ENCODE measurements at places on chromosomes 13 and 19.
A peak's percentile ranks its signal among the peaks of the same experiment; 100 is the strongest.

DNA sequence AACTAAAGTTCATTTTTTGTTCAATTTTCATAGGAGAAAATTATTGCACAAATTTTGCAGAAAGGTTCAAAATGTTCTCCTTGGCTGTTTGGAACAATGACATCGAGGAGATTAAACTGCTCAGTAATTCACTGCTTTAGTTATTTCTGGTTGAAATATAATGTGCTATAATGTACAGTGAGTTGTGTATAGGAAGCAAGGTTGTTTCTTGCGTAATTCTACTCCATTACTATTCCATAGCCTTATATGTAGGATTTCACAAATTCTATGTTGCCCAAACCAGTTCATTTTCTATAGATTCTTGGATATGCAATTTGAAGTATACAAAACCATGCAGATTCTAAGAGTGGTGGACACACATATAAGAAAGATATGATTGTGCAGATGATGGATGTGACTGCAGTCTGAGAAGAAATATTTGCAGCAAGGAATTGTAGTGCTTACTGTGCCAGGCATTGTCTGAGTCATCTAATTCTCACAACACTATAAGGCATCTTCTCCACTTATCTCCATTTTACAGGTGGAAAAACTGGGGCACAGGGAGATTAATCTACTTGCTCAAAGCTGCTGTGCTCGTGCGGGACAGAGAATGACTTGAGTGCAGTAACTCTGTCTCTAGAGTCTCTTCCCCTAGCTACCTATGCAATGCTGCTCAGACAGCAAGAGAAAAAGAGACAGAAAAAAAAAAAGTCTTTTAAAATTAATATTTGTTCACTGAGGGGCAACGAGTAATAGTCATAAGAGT is 515.5 kb downstream of the MYO16 start:
- peak; percentile 22 for DNase-seq

- DNase-seq = no peak
These were observed 17.8 kb downstream of the GATAD2A start for GRCh38 chr19:19423322-19423721.

GRCh38 chr19:10670182-10670581 is 16.0 kb downstream of the ILF3 start:
- DNase-seq = peak; percentile 83

DNA sequence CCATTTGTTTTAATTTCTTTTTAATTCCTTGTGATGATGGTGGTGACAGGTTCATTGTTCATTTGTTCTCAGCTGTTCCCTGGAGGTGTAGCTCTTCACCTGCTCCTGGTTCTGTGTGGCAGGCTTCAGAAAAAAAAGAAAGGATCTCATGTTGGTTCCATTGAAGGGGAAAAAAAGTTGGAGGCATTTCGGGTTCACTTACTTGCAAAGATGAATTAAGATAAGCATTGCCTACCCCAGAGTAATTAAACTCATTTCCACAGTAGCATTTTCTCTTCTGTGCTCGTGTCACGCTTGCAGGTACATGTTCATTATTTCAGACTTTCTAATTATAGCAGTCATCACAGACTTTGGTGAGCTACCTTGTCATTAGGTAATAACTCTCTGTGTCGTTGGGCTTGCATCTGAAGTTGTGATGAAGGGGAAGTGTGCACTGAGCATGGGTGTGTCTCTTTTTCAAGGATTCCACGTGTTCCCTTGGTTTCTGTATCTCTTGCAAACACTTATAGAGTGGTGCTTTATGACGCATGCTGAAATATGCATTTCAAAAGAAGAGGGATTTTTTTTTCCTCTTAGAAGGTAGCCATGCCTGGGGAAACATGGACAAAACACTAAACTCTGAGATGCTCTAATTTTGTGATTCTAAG is 69.1 kb downstream of the MTUS2 start:
- no peak for DNase-seq

GRCh38 chr13:33235564-33235963 is 50.0 kb downstream of the STARD13 start:
- DNase-seq = peak; percentile 40

- DNase-seq = no peak
These were observed 28.0 kb downstream of the PIAS4 start for GRCh38 chr19:4035582-4035981.

GRCh38 chr19:2608602-2608922 is 93.9 kb downstream of the GNG7 start:
- DNase-seq = no peak

GRCh38 chr13:74205313-74205690 is 71.1 kb upstream of the KLF12 start:
- no peak for DNase-seq

GRCh38 chr13:25281193-25281934 is 5.9 kb downstream of the MTMR6 start:
- DNase-seq = no peak

DNA sequence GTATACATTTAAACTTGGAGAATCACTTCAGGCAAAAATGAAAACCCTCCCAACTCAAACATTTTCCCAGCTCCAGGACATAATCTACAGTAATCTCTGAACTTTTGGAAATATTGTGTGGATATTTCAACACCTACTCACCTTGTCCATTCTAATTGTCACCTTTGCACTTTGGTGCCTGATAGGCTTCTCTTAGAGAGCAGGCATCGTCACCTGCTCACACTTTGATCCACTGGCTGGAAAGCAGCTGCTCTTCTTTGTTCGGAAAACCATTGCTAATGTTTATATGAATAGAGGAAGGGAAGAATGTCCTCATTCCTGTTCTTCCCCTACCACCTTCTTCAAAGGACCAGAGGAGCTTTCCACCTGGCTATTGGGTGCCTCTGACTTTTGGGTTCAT is 411.2 kb downstream of the FGF9 start:
- DNase-seq = no peak

DNA sequence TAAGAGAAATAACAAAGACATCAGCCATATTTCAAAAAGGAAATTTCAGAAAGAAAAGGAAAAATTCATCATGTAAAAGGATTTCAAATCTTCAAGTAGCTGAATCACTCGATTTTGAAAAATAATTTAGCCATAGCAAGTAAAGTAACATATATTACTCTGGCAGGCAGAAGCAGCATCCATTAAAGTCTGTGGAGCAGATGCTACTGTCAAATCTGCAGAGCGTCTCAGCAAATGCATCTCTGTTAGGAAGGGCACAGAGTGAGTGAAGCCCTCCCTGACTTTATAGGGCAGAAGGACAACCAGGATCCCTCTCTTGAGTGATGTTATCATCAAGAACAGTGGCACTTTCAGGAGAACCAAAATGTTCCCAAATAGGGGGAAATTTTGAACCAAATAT is 445.5 kb downstream of the EFNB2 start:
- no peak for DNase-seq

DNA sequence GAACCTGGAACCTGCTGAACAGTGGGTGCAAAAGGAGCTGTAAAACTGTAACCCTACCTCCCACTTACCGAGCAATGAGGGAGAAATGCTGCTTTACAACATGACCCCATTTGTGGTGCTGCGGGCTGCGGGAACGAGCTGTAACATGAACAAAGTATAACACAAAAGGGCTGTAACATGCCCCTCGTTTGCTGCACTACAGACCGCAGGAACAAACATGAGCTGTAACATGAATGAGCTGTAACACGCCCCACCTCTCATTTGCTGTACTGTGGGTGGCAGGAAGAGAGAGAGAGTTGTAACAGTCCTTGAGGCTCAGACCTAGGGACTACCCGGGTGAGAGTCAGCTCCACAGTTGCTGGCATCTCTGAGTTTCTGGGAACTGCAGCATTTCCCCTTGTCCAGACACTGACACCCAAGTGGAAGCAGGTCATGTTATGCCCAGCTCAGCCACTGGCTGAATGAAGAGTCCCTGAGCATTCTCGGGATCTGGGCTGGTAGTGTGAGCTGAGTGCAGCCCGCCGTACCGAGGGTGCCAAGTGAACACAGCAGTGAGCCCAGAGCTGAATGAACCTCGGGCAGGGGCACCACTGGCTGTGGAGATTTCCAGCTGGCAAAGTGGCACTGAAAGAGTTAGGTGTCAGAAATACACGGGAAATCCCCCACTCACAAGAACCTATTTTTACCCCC is 1385.3 kb upstream of the SPRY2 start:
- DNase-seq = no peak

GRCh38 chr13:76148926-76149325 is 512.8 kb downstream of the LMO7 start:
- peak; percentile 80 for DNase-seq

DNA sequence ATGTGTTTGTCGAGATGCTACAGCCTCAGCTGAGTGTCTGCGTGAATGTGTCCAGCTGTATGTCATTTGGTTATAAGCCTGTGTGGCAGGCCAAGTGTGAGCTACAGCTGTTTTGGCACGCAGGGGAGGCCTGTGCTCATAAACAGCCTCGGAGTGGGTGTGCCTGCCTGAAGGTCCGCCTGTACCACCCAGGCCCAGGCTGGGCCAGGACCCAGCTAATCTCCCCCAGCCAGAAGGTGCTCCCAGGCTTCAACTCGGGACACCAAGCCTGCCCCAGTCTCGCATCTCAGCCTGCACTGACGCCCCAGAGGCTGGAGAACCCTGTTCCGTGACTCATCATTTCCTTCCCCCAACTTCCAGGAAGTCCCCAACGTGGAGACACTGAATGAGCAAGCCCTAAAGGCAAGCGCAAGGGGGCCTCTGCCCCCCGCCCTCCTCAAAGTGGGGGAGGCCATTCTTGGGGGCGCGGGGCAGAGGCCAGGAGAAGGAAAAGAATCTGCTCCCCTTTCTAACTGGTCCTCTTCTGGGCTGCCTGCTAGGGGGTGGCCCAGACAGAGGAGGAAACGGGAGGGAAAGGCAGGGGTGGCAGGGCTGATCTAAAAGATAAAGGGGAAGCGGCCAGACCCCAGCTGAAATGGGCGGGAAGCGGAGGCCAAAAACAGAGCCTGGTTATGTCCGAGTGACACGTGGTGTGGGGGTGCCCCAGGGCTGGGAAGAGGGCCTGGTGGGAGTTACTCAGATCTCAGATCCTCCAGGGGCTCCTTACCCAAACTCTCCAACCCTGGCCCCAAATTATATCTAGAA is 2.0 kb downstream of the SLC1A5 start:
- DNase-seq = peak; percentile 95

GRCh38 chr13:20801707-20802106 is 27.9 kb upstream of the EEF1AKMT1 start:
- no peak for DNase-seq

GRCh38 chr19:49475191-49475917 is 1.3 kb downstream of the FLT3LG start:
- DNase-seq = no peak

GRCh38 chr19:42333975-42334696 is 8.7 kb downstream of the MEGF8 start:
- no peak for DNase-seq

GRCh38 chr19:7078008-7078407 is 8.5 kb downstream of the ZNF557 start:
- peak; percentile 4 for DNase-seq

DNA sequence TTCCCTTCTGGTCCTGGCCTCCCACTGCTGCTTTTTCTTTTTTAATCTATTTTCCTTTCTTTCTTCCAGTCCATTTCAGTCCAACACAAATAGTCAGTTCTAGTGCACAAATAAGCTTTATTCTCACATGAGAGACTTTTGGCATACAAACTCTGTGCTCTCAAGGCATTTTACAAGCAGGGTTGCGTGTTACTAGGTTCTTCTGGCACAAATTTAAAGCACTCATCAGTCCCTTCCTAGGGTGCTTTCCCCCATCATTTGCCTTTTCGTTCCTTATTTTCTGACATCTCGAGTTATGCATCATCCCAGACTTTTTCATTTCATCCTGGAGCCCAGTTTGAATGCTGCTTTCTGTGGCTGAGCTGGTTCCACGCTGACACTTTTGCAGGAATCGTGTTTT is 29.8 kb upstream of the IL17D start:
- DNase-seq = no peak

GRCh38 chr19:20444202-20444885 is 121.2 kb downstream of the ZNF737 start:
- no peak for DNase-seq

DNA sequence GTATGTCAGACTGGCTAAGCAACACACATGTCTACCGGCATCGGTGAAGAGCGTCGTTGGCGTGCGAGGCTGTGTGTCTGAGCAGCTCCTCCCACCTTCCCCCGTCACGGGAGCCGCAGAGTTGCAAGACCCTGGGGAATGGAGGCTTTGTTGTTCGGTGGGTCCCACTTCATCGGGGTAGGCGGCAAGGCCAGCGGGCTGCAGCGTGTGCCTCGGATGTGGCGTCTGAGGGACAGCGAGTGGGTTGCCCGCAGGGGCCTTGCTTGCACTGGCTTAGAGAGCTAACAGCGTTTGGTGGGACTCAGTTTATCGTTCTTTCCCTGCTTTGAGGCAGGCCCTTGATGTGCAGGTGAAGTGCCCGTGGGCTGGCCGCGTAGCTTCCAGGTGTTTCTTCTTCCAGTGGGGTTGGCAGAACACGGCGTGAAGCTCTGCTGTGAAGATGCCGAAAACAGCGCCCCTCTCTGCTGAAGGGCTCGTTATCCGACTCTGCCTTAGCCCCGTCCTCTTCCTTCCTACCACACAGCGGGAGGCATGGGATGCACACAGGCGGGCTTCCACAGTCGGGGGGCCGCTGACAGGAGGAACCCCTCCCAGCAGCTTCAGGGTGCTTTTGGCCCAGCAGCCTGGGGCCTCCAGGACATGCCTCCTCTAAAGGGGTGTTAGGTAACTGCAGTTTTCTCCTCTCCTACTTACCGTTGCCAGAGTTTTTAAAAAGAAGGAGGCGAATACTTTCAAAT is 85.2 kb downstream of the ATP11A start:
- no peak for DNase-seq

DNA sequence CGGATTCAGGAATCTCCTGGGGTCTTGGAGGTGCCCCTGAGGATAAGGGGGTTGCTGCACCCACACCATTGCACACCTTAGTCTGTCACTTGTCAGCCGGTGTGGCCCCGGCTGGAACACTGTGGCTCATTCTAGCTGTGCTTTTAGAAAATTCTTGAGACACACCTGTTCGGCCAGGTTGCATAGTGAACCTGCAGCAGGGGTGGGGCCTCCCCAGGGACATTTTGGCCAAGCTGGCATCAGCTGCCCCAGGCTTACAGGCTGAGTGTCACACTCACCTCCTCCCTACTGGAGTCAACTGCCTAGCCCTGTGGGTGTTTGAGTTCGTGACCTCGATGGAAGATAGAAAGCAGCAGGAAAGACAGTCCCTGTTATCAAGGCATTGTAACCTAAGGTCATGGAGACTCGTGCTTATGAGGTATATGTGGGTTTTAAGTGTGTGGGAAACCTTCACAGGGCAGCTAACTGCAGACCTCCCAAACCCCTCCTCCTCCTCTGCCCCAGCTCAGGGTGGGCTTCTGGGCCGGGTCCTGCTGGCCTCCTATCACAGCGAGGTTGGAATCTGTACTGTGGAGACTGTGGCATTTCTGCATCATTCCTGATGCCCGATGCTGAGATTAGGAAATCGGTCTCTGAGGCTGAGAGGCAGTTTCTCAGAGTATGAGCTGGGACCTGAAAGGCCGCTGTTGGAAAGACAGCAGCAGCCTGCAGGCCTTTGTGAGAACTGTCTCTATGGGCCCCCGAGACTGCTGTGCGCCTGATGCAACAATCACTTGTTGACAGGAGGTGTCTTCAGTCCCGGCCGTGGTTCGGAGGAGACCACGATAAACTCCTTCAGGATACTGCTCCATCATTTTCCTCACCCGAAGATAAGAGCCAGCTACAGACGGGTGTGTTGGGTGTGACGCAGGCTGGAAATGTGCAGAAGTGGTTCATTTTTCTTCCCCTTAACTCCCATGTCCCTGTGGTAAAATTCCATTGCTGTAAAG is 72.2 kb downstream of the ATP11A start:
- DNase-seq = peak; percentile 56

GRCh38 chr19:49231389-49231788 is 73.8 kb downstream of the TRPM4 start:
- DNase-seq = no peak

Measured in AG10803 (cell line).